ENCODE measurements at places on chromosomes 1 and 21.
A peak's percentile ranks its signal among the peaks of the same experiment; 100 is the strongest.

- DNase-seq, result peak; percentile 75
These were observed 996 bp upstream of the TMEM51 start for GRCh38 chr1:15152318-15153183.

GRCh38 chr1:15153842-15154479 lies 414 bp downstream of the TMEM51 start:
- peak; percentile 84 for DNase-seq

- DNase-seq, result no peak
These were observed 174.8 kb downstream of the LTN1 start for GRCh38 chr21:28817871-28818270.

DNA sequence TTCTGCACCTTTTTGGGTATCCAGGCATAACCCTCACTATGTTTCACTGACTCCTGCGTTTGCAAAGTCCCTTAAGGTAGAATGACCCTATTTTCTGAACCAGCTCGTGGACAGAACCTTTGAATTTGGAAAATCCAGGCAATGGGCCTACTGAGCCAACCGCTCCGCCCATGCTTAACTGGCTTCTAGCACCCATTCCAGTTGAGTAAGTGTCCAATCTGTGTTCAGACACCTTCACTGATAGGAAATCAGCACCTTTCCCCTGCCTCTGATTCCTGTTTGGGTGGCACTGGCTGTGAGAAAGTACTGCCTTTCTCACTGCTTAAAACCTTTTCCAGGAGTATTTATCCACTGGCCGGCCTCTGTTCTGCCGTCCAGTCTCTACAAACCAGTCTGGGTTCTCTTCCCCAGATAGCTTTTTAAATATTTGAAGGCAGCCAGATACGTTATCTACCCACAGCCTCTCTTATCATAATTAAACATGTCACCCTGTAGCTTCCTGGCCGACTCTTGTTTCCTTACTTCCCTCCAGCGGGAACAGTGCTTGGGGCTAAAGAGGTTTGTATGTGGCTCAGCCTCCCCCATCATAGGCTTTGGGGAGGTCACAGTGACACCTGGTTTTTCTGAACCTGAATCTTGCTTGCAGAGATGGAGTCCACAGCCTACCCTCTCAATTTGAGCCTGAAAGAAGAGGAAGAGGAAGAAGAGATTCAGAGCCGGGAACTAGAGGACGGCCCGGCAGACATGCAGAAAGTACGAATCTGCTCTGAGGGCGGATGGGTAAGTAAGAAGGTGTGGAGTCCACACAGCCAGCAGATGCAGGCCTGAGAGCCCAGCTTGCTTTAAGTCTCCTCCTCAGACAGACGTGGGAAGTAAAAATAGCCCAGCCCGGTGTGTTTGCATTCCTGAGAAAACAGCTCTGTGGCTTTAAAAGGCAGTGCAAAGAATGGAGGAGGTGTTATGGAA lies 1.3 kb downstream of the POGK start:
- no peak for DNase-seq

DNA sequence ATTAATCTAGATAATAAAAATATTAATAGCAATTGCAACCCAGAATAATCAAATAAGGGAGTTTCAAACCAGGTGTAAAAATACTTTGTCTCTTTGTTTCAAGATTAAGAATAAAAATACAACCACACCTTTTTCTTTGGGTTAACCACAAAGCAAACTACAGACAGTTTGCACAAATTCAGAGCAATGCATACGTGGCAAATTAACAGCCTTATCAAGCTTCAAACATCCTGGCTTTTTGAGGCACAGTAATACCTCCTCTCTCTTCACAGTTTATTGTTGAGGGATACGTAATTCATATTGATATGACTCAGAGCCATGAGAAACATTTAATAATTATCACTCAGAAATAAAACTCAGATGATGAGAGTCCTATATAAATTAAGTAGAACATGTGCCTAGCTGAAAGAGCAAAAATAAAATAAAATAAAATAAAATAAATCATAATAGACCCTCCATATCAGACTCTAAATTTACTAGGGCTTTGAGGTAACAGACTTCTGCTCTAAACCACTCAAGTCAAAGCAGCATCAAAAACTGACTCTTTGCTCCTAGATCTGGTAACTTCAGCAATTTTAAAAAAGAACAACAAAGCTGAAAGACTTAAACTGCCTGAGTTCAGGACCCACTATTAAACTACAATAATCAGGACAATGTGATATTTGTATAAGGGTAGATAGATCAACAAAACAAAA lies 11.4 kb downstream of the EDEM3 start:
- DNase-seq, result no peak

DNA sequence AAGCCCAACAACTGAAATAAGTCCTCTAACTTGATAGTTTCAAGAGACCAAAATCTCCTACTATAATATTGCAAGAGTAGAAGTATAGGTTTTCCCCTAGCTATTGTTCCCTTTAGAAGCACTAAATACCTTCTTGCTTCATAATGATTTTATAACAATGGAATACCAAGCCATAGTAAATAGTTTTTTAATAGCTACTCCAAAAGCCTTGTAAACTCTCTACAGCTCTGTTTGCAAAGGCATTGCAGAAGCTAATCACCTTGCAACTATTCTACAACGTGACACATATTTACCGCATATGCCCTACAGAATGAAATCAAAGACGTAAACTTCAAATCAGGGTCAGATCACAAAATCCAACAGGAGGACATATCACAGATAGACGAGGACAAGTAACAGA lies 451.5 kb upstream of the ZRANB2 start:
- DNase-seq, result no peak

GRCh38 chr1:1182491-1183220 lies 9.0 kb downstream of the TTLL10 start:
- no peak for DNase-seq
